ENCODE measurements at places on chromosomes 3 and 15.

GRCh38 chr3:143070977-143071551 lies 48.5 kb upstream of the CHST2 start:
- DNase-seq, result no peak

GRCh38 chr3:67106874-67107273 lies 108.8 kb downstream of the KBTBD8 start:
- no peak for DNase-seq

DNA sequence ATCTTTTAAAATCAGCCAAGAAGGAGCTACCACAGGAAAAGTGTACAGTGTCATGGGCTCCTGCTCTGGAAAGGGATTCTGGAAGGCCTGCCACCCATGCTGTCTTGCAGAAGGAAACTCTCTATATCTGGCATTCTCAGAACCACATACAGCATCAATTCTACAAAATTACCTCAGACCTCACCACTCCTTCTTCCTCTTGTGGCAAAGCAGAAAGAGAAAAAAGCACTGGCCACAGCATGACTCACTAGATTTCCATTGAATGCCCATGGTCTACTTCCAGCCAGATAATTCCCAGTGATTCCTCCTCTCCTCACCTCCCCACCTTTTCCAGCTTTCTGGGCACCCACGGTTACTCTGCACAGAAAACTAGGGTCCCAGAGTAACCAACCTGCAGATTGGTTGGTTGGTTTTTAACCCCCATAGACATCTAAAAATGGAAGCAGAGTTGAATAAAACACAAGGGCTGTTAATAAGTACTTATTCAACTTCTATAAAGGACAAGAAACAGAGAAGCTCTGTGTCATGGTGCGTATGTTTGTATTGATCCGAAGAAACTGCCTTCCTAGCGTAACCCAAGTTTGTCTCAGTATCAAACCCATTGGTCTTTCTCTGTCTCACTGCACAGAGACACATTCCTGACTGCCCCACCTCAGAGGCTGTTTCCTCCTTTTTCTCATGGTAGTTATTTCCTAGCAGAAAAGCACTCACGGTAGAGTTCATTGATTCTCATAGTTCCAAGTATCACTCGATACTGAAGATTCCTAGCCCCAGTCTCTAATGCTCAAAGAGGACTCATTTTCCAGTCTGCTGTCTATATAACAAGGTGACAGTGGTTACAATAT lies 67.7 kb downstream of the LDHAL6B start:
- no peak for DNase-seq

- no peak for DNase-seq
These were observed 33.1 kb downstream of the TM2D3 start for GRCh38 chr15:101618851-101619614.

- DNase-seq, result peak; percentile 82
These were observed 50.9 kb downstream of the MYL3 start for GRCh38 chr3:46812237-46812791.

GRCh38 chr15:98586066-98586465 lies 62.3 kb upstream of the IGF1R start:
- DNase-seq, result no peak

DNA sequence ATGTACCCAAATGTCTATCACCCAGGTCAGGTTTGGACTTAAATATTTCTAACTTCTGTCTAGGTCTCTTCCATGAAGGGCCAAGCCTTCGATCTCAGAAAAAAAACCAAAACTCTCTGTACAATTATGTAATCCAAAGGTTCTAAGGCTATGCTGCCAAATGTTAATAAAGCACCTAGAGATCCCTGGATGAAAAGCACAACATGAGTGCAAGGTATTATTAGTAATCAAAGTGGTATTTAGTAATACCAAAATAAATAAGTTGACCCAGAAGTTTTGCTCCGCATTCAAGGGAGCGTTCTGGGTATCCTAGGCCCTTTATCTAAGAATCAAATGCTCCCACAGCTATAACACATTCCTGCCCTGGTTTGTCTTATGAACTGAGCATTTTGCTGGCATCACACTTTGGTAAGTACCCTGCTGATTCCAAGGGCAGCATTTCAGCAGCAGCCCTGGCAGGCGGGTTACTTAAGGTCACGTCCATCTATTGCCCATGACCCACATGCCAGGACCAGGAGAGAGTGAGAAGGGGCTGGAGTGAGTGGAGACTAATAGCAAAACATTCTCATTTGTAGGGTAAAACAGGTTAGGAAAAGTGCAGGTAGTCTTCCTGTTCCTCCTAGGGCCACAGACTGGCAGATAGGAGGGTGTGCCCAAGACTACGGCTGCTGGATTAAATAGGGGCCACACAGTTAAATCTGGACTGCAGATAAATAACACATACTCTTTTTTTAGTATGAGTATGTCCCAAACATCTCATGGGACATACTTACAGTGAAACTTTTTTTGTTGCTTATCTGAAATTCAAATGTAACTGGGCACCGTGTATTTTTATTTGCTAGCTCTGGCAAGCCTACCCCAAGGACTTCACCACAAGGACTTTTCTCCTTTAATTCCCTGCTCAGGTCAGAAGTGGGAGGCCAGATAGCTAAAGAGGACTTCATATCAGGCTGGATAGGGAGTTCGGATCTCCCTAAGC lies 76.0 kb upstream of the SNRK start:
- DNase-seq, result no peak

- no peak for DNase-seq
These were observed 3.5 kb downstream of the ITGA11 start for GRCh38 chr15:68428431-68428940.

DNA sequence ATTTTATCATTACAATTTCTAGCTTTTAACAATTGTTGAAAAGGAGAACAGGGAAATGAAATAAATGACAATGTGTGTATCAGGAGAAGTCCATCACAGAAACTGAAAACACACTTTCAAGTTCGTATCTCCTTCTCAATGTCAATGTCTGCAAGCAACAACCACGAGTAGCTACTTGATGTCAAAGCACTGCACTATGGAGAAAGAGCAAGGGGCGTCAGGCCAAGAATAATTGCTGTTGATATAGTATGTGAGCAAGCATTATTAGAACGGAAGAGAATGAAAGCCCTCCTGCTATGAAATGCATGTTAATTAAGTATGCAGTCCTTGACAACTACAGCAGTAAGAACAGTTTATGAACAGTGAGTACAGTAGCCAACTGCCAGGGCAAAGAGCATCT lies 1250.1 kb downstream of the ZPLD1 start:
- no peak for DNase-seq

GRCh38 chr3:59998058-59998457 lies 948.2 kb upstream of the CFAP20DC start:
- no peak for DNase-seq

GRCh38 chr3:53140847-53141845 lies 10.9 kb upstream of the RFT1 start:
- no peak for DNase-seq

DNA sequence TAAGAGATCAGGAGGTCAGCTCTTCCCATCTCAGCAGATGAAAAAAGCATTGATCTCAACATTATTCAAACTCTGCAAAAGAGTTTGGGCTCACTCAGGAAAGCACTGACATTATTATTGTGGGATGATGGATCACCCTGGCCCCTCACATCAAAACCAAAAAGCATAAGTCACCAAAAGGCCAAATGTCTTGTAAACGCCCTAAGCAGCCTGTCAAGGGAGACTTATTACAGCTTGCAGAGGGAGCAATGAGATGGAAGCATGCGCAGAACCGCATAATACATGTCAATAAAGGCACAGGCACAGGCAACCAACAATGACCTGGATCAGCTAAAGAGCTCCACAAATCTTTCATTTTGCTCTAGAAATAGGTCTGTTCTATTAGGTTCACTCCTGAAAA lies 4.6 kb downstream of the FSIP1 start:
- DNase-seq, result no peak

DNA sequence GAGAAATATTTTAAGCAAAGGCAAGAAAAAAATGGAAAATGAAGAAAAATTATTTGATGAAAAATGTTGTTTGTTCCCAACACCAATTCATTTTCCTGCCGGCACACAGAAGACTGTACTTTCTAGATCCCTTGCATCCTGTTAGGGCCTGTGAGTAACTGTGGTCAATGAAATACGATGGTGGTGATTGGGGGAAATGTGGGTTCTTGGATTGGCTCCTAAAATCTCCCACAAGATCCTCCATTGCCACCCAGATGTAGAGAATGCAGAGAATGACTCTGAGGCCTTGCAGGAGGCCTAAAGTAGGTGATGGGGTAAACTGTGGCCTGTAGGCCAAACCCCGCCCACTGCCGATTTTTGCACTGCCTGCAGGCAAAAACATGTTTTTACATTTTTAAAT lies 46.3 kb upstream of the C3orf70 start:
- DNase-seq, result no peak

DNA sequence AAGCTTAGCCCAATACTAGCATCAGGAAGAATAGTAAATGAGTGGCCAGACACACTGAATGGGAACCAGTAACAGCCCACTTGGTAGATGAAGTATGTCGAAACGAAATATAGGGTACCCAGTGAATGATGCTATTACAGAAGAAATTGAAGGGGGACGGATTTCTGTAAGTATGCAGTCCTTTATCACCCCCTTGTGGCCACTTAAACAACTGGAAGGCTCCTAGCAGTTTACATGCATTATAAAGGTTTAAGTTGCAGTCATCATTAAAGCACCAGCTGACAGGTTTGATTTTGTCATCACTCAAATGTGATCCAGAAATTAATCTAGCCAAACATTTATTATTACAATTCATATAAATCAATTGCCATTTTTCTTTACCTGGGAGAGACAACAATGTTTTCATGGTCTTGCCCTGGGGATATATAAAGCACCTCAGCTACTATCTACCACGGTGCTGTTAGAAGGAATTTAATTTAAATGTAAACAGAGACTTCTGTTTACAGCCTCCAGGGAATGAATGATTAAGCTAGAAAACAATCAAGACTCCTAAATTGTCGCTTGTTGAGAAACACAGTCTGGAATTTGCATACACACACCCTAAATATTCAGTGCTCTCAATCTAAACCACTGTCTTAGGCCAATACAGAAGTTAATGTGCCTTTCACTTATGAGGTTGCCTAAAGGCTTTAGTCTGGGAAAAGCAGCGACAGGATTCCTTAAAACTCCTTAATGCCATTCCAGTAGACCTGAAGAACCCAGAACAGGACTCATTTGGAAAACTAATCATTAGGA lies 7.8 kb downstream of the EIF1B start:
- DNase-seq, result no peak

DNA sequence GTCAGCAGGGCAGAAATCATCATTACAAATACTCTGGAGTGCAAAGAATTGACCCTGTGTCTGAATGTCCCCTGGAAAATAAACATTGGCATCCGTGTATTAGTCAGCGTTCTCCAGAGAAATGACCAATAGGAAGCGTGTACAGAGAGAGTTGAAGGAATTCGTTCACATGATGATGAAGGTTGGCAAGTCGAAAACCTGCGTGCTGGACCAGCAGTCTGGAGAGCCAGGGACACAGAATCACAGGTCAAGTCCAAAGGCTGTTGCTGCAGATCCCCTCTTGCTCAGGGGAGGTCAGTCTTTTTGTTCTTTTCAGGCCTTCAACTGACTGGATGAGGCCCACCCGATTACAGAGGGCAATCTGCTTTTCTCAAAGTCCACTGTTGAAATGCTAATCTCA lies 16.6 kb downstream of the GP9 start:
- no peak for DNase-seq

GRCh38 chr15:25775317-25775912 lies 87.7 kb downstream of the ATP10A start:
- no peak for DNase-seq

GRCh38 chr15:81024265-81024872 lies 23.6 kb downstream of the TLNRD1 start:
- DNase-seq, result no peak

DNA sequence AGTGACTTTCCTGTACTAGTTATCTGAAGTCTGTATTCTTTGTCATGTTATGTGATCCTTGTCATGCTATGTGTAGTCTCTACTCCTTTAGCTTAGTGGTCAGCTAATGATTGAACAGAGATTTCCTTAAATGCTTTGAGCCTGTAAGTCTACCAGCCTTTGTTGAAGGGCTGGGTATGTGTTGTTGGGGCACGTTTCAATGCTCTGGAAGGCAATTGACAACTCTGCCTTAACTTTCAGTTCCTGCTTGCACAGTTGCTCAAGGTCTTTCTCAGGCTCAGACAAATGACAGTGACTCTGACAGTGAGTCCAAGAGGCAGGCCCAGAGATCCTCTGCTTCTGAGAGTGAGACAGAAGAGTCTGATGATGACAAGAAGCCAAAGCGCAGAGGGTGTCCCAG lies 89.3 kb downstream of the CHD2 start:
- no peak for DNase-seq

- peak; percentile 82 for DNase-seq
These were observed 6.5 kb downstream of the CSRNP1 start for GRCh38 chr3:39146611-39147591.

- no peak for DNase-seq
These were observed 33.5 kb upstream of the HHATL start for GRCh38 chr3:42736081-42736480.

DNA sequence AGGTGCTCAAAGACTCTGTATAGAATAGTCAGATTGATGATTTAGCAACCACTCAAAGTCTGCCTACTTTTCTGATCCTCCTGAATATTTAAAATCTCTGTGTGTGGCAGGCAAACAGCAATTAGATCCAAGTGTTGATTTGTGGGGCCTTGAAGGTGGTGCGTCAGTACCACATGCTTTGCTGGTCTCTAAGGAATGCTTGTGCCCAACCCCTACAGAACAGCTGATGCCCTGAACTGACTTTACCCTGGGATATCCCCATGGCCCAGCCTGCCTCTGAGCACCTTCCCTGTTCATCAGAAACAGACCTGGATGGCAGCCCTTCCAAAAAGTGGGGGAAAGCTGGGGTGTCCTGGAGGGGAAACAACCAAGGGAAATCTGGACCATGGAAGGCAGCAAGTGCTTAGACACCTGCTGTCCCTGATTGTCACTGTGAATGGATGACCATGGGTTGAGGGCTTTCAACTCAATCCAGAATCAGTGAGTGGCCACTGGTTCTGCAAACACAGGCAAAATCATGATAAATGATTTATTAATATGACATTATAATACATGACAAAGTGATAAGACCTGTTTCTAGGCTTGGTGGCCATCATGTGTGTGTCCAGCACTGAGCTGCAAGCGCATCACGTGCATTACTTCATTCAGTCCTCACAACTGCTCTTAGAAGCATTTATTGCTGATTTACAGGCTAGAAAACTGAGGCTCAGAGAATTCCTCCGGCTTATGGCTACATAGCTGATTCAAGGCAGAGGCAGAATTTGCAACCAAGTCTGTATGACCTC lies 76.1 kb upstream of the TPM1 start:
- DNase-seq, result no peak

DNA sequence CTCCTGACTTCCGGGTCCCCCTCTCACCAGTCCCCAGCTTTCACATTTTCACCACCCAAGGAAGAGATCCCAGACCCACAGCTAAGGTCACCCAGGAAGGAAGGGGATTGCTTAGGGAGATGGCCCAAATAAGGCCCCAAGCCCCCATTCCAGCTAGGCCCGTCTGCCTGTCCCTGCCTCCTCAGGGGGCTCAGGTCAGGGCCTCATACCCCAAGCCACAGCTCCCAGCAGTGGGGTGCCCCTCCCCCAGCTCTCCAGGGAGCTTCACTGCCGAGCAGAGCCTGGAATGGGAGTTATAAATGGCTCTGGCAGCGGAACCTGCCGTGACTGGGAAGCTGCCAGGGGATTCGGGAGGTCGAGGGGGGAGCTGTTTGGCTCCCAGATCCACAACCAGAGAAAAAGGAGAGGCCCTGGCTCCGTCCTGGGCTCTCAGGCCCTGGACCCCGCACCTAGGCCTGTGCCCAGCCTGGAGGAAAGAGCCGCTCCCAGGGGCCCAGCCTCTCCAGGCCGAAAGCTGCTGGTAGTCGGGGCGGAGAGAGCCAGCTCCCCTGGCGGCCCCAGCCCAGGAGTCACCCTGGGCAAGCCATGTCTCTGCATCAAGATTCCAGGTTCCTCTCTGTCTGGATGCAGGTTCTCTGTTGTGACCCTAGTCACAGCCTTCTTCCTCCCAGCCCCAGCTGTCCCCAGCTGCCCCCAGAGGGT lies 550 bp downstream of the CCDC9B start:
- DNase-seq, result no peak

Measured in stimulated activated CD8-positive, alpha-beta memory T cell treated with anti-CD3 and anti-CD28 coated beads, Interleukin-4, amount 100 ng/mL, for 48 hours (primary cell).